ENCODE measurements at places on chromosomes 3 and 15. TPM values are rescaled to one million over a fixed set of nuclear protein-coding genes. Genes with fewer than 3 reads are reported as not detected.

DNAH12 gene
- total RNA-seq: 0.19 TPM

DNA sequence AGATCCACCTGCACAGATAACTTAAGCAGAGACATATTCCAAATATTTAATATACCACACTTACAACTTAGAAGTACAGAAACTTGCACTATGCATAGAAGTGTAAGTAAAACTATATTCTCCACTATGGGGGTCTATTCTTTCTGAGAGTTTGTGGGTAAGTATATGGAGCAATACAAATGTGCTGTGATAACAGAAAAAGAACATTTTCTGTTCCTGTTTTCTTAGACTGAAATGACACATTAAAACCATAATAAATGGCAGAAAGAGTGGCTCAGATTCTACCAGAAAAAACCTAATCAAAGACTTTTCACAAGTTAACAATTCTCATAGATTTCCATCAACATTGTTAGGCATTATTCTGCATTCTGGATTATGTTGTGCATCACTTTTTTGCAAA is 96.6 kb upstream of the WNT7A start:
- DNase-seq: no peak

DNA sequence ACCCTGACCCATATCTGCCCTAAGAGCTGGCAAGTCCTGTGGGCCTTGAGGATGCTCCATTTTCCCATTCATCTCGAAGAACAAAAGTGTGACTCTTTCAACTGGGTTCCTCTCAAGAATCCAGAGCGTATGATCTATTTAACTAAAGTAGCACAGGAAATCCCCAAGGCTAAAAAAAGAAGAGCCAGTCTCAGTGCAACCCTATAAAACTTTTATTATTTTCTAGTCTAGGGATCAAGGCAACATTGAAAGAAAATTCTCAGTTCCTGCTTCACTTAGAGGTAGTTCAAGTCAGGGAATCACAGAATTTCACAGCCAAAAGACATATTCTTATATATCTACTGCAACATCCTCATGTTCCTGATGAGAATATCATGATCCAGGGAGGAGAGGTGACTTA is 51.6 kb upstream of the GRM7 start:
- no peak for DNase-seq

SCAMP5 gene
- total RNA-seq: 24.8 TPM

THSD4 gene
- total RNA-seq: 0.03 TPM

Data from GM12878 (cell line).